ENCODE measurements at places on chromosomes 11 and 22. TPM values are rescaled to one million over a fixed set of nuclear protein-coding genes. Genes with fewer than 3 reads are reported as not detected.
A peak's percentile ranks its signal among the peaks of the same experiment; 100 is the strongest.

DNA sequence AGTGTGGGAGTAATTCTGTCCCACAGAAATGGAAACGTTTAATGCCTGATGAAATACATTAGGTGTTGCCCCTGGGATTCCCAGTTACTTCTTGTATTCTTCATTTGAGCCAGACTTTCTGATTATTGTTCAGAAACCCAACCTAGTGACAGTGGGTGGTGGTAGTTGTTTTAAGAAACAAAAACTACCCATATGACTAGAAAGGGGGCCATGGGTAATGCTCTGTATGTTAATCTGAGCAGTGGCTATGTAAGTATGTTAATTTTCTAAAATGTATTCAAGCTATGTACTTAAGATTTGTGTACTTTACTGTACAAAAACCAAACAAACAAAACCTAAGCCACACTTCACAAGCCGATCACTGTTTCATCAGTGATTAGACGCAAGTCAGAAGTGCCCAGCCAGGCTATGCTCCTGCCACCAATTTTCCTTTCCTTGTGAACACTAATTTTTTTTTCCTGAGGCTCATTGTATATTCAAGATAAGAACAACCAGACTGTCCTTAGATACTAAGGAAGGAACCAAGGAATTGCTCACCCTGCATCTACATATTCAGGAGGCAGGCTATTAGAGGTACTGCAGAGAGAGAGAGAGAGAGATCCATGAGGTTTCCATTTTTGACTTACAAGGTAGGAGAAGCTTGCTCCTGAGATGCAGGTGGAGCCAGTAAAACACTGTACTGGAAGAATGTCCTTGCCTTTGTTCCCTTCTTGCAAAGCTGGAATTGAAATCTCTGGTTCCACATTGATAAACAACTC, 122.7 kb downstream of the DBX1 start:
- no peak for DNase-seq

GRM5 gene
- total RNA-seq: not detected

GRCh38 chr11:104060820-104061219, 24.4 kb downstream of the DDI1 start:
- no peak for DNase-seq

PATE4 gene
- total RNA-seq: not detected

IL18 gene
- total RNA-seq: 9.8 TPM

DNA sequence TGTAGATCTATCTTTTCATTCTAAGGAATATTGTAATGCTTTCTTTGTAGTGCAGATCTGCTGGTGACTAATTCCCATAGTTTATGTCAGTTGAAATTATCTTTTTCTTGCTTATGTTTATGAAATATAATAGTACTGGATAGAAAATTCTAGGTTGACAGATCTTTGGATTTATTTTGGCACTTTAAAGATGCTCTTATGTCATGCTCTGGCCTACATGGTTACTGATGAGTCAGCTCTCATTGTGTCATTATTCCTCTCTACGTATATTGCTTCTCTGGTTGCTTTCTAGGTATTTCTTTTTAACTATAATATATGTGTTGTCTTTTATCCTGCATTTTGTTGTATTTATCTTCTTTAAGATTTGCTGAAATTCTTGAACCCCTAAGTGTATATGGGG, 955.5 kb upstream of the CHORDC1 start:
- DNase-seq: no peak

- no peak for DNase-seq
Observed at GRCh38 chr11:46309814-46310259, 32.4 kb downstream of the CREB3L1 start.

POU2AF3 gene
- 2.5 TPM for total RNA-seq

- no peak for DNase-seq
Observed at GRCh38 chr11:68263444-68264035, 8.2 kb downstream of the C11orf24 start.

GRCh38 chr11:68692115-68692514, 7.8 kb downstream of the GAL start:
- peak; percentile 48 for DNase-seq

DNA sequence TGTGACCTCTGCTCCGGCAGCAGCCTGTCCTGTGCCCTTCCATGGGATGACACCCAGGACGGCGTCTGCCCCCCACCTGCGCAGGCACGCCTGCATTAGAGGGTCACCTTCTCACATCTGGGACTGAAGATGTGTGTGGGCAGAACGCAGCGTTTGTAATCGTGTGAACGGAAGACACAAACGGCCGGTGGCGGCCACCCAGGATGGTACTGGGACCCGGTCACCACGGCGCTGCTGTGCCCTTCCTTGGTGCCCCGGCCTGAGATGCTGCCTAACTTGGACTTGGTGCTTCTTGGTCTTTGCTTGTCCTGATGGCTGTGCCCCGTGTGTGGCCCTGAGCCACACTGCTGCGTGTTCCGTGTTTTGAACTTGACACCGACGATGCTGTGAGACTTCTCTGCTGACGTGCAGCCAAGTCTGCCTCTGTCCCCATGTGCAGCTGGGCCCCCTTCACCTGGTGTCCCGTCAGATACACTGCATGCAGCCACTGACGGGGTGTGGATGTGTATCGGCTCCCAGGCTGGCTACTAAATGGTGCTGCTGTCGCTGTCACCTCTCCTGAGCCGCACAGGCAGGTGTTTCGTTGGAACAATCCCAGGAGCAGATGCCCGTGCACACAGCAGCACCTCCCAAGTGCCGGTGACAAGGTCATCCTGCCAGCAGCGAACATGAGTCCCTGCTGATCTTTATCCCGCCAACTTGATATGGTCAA, 21.4 kb downstream of the YPEL1 start:
- no peak for DNase-seq

TMPRSS4 gene
- not detected for total RNA-seq

DNA sequence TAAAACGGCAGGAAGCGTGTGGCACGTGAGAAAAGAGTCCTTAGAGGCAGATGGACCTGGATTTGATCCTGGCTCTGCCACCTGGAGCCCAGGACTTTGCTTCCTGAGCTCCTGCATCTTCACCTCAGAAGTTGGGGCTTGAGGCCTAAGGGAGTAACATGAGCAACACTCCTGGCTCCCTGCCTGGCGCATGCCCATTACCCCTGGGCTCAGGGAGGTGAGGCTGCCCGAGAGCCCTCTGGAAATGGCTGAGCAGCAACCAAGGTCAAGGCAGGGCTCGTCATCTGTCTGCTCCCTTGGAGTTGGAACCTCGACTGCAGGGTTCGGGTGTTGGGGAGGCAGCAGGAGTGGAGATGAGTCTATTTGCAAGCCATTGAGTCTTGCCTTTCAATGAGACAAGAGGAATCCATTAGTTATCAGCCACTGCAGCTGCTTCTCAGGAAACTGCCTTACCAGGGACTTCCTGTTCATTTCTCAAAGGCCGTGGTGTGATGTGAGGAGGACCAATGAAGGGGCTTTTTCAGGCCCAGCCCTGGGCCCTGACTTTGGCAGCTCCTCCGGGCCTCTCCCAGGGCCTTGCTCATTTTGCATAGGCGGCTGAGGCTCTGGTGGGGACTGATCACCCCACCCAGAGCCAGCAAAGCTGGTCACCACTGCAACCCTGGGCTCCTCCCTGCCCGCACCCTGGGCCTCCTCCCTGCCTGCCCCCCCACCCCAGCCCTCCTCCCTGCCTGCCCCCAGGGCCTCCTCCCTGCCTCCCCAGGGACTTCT, 6.4 kb downstream of the FADS2 start:
- no peak for DNase-seq

LMO2 gene
- total RNA-seq: 11.3 TPM

GRCh38 chr11:64385945-64386704, 27.2 kb downstream of the RPS6KA4 start:
- no peak for DNase-seq

GRCh38 chr11:129368889-129369672, 6.6 kb upstream of the BARX2 start:
- no peak for DNase-seq

KCNE3 gene
- 12.5 TPM for total RNA-seq

DNA sequence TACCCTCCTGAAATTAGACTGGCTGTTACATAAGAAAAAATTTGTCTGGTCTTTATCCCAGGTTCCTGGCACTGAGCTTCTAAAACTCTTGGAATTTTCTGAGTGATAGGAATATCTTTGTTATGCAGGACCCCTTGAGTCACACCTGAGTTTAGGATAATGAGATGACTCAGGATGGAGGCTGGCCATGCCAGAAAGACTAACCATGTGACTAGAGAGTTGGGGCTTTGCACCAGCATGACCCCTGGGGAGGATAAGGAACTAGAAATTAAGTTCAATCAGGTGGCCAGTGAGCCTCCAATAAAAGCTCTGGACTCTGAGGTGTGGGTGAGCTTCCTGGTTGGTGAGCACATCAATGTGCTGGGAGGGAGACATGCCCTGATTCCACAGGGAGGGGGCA, 88.1 kb downstream of the XRRA1 start:
- no peak for DNase-seq

- no peak for DNase-seq
Observed at GRCh38 chr22:27896245-27896644, 22.8 kb downstream of the PITPNB start.

GLB1L2 gene
- 108 TPM for total RNA-seq

OR52H1 gene
- total RNA-seq: 1.6 TPM

PARVG gene
- 14.8 TPM for total RNA-seq

Measured in sigmoid colon (tissue), 7 donors.